ENCODE measurements at places on chromosomes 11 and 22. TPM values are rescaled to one million over a fixed set of nuclear protein-coding genes. Genes with fewer than 3 reads are reported as not detected.

- no peak for DNase-seq
Observed at GRCh38 chr11:6474806-6475500, 1.2 kb upstream of the TRIM3 start.

GRCh38 chr11:67365736-67366444 lies 7.5 kb downstream of the CLCF1 start:
- no peak for DNase-seq

DNA sequence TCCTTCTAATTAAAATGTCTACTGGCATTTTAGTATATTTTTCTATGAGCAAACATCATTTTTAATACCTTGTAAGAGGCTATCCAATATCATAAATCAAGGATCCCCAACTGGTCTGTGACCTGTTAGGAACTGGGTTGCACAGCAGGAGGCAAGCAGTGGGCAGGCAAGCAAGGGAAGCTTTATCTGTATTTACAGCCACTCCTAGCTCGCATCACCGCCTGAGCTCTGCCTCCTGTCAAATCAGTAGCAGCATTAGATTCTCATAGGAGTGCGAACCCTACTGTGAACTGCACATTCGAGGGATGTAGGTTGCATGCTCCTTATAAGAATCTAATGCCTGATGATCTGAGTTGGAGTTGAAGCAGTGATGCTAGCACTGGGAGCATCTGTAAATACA lies 70.2 kb upstream of the CREB3L1 start:
- no peak for DNase-seq

DNA sequence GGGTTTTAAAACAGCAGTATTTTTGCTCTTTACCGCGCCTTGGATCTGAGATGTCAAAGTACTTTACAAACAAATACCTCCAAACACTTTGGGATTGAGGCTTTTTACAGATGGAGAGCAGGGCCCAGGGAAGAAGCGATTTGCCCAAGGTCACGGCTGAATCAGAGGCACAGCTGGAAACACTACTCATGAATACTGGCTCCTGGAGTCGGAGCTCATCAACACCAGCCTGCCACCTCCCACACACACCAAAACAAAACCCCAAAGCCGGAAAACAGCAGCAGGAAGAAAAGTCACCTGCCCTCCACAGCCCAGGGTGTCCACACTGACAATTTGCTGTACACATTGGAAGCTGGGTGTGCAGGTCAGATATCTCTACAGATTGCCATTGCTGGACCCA lies 339.4 kb downstream of the CADM1 start:
- DNase-seq = no peak

The POU2AF3 gene
- not detected for total RNA-seq

Data from activated T-cell treated with anti-CD3 and anti-CD28 coated beads, Interleukin-2, amount 50 U/mL, for 4 hours (primary cell).